ENCODE measurements at places on chromosomes 7 and 10.
A peak's percentile ranks its signal among the peaks of the same experiment; 100 is the strongest.

DNA sequence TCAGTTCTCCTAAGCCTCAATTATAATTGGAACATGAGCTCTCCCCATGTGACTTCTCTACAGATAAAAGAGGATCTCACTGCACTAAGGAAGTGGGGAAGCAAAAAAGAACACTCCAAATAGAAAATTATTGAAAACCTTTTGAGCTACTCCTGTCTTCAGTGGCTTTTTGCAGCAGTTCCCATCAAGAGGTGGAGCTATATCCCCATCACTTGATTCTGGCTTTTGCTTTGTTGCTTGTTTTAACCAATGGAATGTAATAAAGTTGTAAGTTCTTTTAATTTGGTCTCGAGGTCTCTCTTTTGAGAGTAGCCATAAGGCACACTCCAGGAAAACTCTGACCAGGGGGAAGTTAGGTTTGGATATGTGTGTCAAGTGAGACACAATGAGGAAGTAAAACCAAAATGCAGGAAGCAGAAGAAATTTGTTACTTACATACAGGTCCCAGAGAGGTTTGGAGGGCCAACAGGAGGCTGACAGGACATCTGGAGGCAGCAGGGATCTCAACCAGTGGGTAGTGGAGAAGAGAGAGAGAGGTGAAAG is 569.4 kb downstream of the HTR7 start:
- no peak for DNase-seq

- no peak for DNase-seq
Observed at GRCh38 chr10:108360187-108360586, 1195.7 kb upstream of the SORCS1 start.

DNA sequence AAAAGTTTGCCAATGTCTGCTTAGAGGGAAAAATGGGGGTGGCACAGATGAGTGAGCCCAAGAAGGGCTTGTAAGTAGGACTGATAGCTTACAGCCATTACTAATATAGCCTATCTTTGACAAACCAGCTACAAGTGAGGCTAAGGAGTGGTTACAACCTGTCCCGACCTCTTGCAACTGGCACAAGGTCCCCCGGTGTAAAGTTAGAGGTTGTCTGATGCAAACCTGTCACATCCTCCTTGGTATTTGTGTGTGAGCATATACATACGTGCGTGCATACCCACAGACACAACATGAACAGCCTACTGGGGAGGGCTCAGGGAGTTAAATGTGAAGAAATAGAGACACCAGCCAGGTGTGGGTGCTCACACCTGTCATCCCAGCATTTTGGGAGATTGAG is 14.6 kb downstream of the ADAP1 start:
- no peak for DNase-seq

DNA sequence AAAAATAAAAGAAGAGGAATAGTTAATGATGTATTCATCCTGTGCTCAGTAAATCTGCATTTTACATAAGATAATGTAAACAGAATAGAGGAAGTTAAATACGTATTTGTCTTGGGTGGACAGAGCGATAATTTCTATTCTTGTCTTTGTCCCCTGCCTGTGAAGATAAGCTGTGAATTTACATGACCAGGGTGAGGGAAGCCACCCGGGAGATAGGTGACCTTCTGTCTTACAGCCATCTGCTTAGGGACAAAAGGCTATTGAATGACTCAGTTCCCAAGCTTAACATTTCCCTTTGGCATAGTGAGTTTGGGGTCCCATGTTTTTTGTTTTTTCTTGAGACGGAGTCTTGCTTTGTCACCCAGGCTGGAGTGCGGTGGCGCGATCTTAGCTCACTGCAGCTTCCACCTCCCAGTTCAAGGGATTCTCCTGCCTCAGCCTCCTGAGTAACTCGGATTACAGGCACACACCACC is 88.7 kb upstream of the KCTD7 start:
- no peak for DNase-seq

DNA sequence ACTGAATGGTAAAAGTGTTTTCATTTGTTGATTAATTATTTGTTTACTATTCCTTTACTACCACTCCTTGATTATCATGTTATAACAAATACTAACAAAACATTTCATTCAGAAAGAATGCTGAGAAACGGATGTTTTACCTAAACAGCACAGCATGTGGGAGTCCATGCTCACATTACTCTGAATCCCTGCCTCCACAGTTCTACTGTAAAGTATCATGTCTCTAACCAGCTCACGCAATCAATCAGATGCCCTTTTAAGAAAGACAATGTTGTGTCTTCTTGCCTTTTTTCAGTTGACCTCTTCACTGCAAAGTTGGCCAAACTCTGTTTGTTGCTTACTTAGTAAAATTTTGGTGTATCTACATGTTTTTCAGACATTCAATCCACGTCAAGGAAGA is 232.5 kb upstream of the MDFIC start:
- DNase-seq = no peak

DNA sequence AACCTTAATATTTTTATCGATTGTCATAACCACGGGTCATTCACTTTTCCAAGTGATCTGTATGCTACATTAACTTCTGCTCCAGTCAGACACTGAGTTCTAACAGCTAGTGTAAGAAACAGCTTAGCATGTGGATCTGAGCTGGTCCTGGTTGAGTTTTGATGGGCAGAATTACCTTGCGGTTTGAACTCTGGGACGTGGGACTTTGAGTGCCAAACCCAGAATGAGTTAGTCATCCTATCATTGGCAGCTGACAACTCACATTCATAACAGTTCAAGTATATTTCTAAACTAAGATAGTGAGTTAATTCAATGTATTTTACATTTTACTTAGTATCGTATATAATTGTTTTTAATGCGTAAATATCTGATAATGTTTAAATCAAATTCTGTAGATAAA is 43.2 kb downstream of the C7orf33 start:
- DNase-seq = no peak

GRCh38 chr7:155198901-155199845 is 98.5 kb upstream of the INSIG1 start:
- no peak for DNase-seq

DNA sequence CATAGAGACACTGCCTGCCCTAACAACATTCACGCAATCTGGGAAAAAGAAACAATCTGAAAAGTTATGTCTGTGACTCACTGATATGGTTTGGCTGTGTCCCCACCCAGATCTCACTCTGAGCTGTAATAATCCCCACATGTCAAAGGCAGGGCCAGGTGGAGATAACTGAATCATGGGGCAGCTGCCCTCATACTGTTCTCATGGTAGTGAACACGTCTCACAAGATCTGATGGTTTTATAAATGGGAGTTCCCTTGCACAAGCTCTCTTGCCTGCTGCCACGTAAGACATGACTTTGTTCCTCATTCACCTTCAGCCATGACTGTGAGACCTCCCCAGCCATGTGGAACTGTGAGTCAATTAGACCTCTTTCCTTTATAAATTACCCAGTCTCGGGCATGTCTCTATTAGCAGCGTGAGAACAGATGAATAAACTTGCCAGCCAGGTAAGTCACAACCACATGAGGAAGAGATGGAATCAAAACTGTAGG is 341.5 kb upstream of the AOAH start:
- no peak for DNase-seq

GRCh38 chr7:102913826-102914225 is 1.0 kb downstream of the LRRC17 start:
- peak; percentile 30 for DNase-seq

DNA sequence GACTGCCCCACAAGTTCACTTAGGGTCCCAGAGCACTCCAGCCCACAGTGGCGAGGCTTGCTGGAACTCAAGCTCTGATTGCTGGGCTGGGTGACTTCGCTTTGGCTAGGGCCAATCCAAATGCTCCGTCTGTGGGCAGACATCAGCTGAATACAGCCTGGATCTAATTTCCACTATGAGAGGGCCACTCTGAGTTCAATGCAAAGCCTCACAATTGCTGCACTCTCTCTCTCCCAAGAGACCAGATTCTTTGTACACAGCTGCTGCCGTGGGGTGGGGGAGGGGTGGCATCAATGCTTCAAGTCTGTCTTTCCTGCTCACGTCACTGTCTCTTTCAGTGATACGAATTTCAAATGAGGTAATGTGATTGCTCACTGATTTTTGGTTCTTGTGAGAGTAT is 47.3 kb upstream of the BPGM start:
- DNase-seq = peak; percentile 82

DNA sequence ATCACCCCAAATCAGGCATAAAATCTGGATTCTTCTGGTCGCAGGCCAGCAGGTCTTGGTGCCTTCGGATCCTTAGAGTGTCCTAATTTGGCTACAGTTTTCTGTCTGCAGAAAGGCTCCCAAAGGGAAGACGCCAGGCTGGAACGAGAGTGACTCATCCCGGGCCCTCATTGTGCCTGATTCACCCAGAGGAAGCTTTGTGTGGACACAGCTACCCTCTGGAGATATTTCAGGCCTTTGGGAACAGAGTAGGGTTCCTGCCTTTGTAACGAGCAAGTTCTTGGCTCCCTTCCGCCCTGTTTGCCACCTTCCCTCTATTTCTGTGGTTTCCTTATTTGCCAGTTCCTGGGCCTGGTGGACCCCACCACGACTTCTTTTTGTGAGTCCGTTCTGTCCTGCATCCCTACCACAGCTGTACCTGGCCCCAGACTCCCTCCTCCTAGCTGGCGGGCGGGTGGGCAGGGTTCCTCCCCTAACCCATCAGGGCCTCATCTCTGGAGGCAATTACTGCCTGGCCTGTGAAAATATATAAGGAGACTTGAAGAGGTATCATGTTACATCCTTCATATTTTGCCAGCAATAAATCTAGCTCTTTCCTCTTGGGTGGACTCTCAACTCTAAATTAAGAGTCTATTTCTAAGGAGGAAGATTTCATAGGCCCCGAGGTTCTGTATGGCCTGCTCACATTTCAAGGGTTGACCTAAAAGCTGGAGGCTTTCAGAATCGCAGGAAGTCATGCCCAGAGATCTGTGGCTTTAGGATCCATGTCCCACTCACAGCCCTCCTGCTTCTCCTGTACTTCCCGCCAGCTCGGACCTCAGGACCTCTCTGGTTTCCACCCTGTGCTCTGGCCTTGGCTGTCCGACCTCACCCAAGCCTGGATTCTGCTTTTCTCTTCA is 219.2 kb upstream of the ZNF32 start:
- DNase-seq = no peak

Measured in eye (tissue), 1 donor.